ENCODE measurements at places on chromosomes 1 and 21.
A peak's percentile ranks its signal among the peaks of the same experiment; 100 is the strongest.

DNA sequence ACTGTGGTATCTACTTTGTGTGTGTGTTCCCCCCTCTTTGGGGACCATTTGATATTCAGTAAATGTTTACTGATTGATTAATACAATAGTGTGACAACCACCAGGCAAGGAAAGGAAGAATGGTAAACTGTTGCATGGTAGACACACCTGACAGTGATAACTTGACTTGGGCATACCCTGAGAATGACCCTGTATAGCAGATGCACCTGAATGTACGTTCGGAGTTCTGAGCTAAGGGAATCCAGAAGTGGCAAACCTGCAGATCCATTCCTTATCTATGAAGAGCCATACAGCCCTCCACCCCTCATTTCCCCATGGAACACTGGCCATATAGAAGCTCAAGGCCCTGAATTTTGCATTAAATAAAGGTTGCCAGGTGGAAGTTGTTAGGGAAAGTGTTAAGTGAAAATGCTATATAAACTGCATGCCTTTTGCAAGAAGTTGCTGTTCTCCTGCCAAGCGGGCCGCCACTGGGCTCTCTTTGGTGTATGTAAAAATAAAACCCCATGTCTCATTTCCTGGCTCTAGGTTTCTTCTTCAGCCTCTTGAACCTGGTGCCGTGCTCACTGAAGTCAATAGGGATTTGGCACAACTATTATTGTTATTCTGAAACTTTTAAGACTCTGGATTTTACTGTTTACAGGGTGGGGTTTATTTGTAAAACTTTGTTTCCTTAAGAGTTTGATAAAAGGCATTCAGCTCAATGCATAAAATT is 32.6 kb upstream of the DENND1B start:
- DNase-seq, result peak; percentile 7

DNA sequence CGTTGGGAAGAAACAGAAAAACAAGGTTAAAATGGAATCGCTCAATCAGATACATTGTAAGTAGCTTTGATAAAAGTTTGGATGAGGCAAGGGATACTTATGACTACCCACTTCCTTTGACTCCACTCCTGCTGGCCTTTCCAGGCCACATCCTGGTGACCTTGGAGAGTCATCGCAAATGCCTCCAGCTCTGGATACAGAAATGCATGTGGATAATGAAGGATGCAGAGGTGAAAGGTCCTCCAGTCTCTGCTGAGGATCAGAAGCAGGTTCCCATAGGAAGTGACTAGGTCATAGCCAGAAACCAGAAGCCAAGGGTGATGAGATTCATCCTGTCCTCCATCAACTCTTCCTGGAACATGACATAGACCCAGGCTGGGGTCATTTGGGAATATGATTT is 6.2 kb upstream of the CAMK1G start:
- DNase-seq, result no peak

GRCh38 chr1:180156631-180157091 is 2.0 kb downstream of the QSOX1 start:
- peak; percentile 82 for DNase-seq

DNA sequence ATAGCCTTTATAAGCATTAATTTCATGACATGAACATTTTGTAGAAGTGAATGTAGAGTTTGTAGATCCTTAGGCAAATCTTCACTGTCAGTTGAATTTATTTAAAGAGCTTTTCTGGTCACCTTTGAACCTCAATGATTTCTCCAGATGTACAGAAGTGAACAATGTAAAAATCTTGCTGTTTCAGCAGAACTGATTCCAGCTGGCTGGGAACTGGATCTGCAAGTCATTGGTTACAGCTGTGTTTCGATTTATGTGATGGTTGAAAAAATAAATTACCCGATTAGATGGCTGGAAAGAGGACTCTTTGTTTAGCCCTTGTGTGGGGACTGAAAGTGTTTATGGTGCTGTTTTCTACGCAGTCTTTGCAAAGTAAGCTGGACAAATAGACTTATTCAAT is 849.8 kb downstream of the USP25 start:
- peak; percentile 66 for DNase-seq

DNA sequence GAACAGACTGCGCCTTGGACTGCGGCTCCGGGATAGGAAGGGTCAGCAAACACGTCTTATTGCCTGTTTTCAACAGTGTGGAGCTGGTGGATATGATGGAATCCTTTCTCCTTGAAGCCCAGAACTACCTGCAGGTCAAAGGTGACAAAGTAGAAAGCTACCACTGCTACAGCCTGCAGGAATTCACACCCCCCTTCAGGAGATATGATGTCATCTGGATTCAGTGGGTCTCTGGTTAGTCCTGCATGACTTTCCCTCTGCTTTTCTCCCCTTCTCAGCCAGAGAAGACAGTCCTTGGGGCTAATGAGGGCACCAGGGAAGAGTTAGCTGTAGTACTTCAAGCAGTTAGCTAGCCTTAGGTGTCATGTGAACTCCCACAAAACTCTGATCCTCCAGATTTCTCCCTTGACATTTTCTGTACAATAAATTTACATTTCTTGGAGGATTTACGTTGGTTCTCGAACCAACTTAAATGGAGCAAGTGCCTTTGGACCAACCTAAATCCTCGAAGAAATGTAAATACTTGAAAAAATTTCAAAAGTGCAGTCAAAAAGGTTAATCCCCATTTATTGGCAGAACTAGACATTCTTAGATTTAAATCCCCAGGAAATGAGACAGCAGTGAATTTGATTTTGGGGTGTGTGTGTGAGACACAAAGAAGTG is 20.9 kb downstream of the NTMT2 start:
- DNase-seq, result no peak

GRCh38 chr1:212214325-212214724 is 70.9 kb upstream of the PPP2R5A start:
- DNase-seq, result no peak

DNA sequence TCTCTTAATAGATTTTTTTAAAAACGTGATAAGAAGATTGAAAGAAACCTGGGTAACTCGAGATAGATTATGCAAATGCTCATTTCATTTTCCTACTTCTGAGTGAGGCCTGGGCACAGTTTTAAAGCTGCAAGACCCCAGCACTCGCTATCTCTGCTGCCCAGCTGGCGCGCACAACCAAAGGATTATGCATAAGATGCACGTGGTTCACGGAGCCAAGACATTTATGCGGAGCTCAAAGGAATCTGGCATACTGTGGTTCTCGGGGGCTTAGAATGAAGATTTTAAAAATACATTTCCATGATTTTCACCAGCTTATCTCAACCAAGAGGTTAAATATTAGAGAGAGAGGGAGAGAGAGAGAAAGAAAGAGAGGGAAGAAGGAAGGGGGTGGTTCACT is 210.9 kb downstream of the DSCAM start:
- no peak for DNase-seq

- peak; percentile 69 for DNase-seq
These were observed 1.4 kb downstream of the IER5 start for GRCh38 chr1:181089676-181090544.

DNA sequence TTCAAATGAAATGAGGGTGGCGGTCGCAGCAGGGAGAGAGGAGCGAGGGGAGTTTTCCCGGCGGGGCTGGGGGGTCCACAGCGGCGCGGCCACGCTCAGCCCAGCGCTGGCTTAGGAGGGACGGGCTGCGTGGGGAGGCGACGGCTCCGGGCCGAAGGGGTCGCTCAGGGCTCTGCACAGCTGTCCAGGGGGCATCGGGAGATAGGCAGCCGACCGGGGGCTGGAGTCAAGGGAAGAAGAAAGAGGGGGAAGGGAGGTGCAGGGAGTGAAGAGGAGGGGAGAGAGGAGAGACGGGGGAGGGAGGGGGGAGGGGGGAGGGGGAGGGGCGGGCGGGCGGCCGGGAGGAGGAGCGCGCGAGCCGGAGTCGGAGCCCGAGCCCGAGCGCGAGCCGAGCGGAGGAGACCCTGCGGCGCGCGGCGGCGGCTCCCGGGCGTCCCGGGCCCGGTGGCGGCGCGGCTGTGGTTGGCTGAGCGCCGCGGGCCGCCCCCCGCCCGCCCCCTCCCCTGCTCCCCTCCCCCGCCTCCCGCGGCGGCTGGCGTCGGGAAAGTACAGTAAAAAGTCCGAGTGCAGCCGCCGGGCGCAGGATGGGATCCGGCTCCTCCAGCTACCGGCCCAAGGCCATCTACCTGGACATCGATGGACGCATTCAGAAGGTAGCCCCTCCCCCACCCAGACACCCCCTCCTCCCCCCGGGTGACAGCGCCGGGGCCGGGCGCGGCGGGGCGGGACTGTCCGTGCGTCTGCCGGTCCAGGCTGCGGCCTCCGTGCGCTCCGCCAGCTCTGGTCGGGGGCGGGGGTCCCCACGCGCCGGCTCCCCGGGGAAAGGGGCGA is at the start of gene PDE9A:
PDE9A (plus strand) TSS at position 391 of the 831 bp plus-strand sequence; CDS start at position 585, 194 bp downstream.
- DNase-seq, result no peak

- no peak for DNase-seq
These were observed 7.2 kb upstream of the BCL10 start for GRCh38 chr1:85283475-85284199.

- DNase-seq, result peak; percentile 26
These were observed 2.4 kb upstream of the CYP4X1 start for GRCh38 chr1:47021070-47021469.

- DNase-seq, result peak; percentile 33
These were observed 777 bp downstream of the LRRC41 start for GRCh38 chr1:46302641-46303037.

DNA sequence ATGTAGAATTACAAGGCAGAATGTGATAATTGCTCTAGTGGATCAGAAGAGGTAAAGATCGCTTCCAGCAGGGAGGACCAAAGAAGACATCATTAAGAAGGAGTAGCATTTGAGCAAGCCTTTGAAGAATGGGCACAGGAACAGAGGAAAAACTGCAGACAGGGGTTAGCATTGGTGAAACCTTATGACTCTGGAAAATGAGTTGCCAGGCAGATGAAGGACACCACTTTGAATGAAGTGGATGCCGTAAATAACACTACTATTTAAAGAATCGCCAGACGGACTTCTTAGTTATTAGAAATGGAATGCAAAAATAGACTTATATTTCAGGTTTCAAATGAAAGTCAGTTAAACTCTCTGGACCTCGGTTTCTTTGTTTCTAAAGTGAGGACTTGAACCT is 727.7 kb downstream of the USP25 start:
- DNase-seq, result no peak

- DNase-seq, result no peak
These were observed 10.5 kb downstream of the RASSF5 start for GRCh38 chr1:206517784-206518183.

DNA sequence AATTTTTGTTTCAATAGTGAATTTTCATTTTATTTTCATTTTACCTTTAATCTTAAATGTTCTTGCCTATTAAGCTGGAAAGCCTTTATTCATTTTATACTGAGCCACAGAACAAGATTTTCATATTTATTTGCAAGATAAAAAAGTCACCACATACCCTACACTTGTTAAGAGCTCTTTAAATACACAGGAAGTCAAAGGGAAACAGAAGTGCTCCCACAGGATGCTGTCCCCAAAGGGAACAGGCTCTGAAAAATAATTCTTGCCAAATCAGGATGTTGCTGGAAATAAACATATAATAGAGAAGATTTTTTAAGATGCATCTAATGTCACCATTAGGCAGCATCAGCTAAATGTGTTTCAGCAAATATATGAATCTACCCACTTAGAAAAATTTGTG is 113.6 kb downstream of the VAV3 start:
- no peak for DNase-seq

- DNase-seq, result no peak
These were observed 128.9 kb downstream of the SIK1 start for GRCh38 chr21:43297989-43298388.

DNA sequence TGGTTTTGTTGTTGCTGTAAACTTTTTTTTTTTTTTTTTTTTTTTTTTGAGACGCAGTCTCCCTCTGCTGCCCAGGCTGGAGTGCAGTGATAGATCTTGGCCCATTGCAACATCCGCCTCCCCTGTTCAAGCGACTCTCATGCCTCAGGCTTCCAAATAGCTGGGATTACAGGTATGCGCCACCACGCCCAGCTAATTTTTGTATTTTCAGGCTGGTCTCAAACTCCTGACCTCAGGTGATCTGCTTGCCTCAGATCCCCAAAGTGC is 78.9 kb upstream of the SLC45A1 start:
- DNase-seq, result peak; percentile 71

GRCh38 chr1:24954631-24955030 is 24.6 kb upstream of the RUNX3 start:
- DNase-seq, result no peak

DNA sequence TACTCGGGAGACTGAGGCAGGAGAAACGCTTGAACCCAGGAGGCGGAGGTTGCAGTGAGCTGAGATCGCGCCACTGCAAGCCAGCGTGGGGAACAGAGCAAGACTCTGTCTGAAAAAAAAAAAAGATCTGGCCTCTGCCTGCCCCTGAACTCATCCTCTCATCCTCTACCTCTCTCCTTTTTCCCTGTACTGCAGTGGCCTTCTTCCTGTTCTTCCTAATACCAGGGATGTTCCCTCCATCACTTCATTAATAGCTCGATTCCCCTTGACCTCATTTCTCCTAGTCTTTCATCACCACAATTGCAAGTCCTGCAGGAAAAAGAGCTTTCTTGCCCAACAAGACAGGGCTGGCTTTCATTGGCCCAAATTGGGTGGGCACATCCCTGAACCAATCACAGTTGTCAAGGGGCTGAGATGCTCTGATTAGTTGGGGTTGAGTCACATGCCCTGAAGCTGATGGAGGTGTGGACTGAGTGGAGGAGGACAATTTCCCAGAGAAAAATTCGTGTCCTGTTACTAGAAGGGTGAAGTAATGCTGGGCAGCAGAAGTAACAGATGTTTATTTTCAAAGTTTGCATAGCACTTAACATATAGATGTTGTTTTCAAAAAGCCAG is 86.8 kb upstream of the PUM1 start:
- DNase-seq, result peak; percentile 74

GRCh38 chr1:20850021-20850420 is 62.9 kb upstream of the HP1BP3 start:
- DNase-seq, result no peak

All from fibroblast of the aortic adventitia (primary cell).